ENCODE measurements at places on chromosomes 7 and 10.

- DNase-seq: no peak
Observed at GRCh38 chr10:78524941-78525340, 491.3 kb downstream of the RPS24 start.

GRCh38 chr7:128255271-128255670, 14.2 kb downstream of the LEP start:
- DNase-seq: no peak

- no peak for DNase-seq
Observed at GRCh38 chr7:37440738-37441385, 7.8 kb downstream of the ELMO1 start.

- no peak for DNase-seq
Observed at GRCh38 chr7:140031364-140031763, 31.4 kb downstream of the PARP12 start.

GRCh38 chr7:143436325-143436946, 6.8 kb upstream of the TAS2R60 start:
- DNase-seq: no peak

- no peak for DNase-seq
Observed at GRCh38 chr10:22326145-22326702, 5.3 kb downstream of the BMI1 start.

DNA sequence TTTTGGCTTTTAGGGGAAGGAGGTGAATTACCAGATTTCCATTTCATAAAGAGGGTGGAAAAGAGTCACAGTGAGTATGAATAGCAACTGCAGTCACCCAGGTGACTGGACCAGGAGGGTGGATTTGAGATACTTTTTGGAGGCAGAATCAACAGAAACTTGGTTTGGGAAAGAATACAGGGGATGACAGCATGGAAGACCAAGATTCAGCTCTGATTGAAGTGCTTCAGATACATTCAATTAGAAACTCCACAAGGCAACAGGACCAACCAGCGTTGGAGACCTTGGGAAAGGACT, 83.0 kb downstream of the SGMS1 start:
- DNase-seq: no peak

DNA sequence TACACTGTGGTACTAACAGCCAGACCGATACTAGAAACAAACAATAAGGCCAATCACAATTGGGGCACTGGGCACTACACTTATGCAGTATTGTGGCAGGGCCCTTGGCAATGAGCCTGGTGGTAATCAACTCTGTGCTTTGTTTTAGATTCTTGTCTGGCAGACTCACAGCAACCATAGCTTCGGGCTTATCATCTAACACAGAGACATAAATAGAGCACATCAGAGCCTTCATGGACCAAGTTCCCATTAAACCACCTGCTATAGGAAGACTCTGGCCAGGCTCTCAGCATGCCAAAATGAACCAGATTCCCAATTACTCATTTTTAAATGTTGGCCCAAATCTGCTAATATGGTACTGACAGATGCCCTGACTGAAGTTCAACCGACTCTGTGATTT, 218.6 kb downstream of the DGKI start:
- DNase-seq: no peak

DNA sequence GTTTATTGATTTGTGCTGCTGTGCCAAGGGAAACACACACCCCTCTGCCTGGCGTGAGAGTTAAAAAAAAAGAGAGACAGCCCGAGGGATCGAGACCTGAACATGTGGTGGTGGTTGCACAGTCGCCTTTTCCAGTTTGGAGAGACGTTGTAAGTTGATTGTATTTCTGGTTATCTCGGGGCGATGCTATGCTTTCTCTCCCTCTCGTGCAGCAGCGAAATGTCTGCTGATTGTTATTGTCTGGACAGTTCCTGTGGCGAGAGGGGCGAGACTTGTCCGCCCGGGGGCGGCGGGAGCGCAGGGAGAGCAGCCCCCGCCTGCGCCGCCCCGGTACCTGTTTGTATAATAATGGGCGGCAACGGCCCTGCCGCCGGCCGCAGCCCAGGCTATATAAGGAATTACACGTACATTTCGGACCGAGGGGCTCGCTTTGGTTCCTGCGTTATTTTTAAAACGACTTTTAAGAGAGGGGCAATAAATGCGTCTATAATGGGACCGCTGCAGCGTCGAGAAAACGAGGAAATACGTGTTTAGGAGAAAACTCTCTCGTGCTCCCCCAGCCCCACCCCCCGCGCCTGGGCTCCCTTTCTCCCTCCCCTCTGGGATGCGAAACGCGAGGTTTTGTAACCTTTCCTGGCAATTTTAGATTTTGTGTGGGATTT, 1.7 kb downstream of the ZEB1 start:
- peak; percentile 63 for DNase-seq

GRCh38 chr7:105854498-105854897, 21.9 kb downstream of the ATXN7L1 start:
- peak; percentile 82 for DNase-seq
